ENCODE measurements at places on chromosomes 7 and 10. TPM values are rescaled to one million over a fixed set of nuclear protein-coding genes. Genes with fewer than 3 reads are reported as not detected.

MLXIPL gene
- polyA plus RNA-seq: 1.6 TPM

- no peaks in the 10 kb centered on the region for H3K27me3 ChIP-seq
- no peak for DNase-seq
- H3K4me1 ChIP-seq: peaks cover 8% of the 10 kb centered on the region
- no peak overlapping the region for H3K27ac ChIP-seq
- H3K4me3 ChIP-seq: no peak overlapping the region
These were observed 111.6 kb downstream of the ATE1 start for GRCh38 chr10:121816197-121816596.

GIMAP1 gene
- 1.6 TPM for polyA plus RNA-seq

NXPH1 gene
- polyA plus RNA-seq: not detected

GLI3 gene
- 3.6 TPM for polyA plus RNA-seq

- no peaks in the 10 kb centered on the region for H3K36me3 ChIP-seq
- no peaks in the 10 kb centered on the region for H3K27me3 ChIP-seq
- no peak for DNase-seq
- peaks cover 37% of the 10 kb centered on the region for H3K4me1 ChIP-seq
- peak overlapping the region; percentile 1 for H3K4me3 ChIP-seq
- no peak overlapping the region for H3K27ac ChIP-seq
These were observed 232.9 kb upstream of the CCDC6 start for GRCh38 chr10:60139290-60139689.

SPDYE5 gene
- polyA plus RNA-seq: not detected
